ENCODE measurements at places on chromosomes 4 and X. TPM values are rescaled to one million over a fixed set of nuclear protein-coding genes. Genes with fewer than 3 reads are reported as not detected.

The MAGIX gene
- 5.3 TPM for total RNA-seq

The COX7B2 gene
- total RNA-seq: not detected

The TIGD4 gene
- 0.13 TPM for total RNA-seq

The ETDB gene
- total RNA-seq: not detected

DNA sequence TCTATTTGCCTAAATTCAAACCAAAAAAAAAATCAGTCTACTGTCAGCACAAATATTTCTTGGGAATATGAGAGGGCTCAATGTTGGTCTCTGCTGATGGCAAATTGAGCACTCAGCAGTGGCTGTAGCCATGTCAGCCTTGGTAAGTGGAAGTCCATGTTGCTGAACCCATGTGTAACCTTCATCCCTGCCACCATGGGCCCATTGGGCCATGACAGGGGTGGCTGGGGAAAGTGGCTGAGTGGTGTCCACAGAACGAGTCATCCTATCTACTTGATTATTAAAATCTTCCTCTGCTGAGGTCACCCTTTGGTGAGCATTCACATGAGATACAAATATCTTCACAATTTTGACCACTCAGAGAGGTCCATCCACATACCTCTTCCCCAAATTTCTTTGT, 56.8 kb upstream of the FAM9B start:
- DNase-seq: no peak

DNA sequence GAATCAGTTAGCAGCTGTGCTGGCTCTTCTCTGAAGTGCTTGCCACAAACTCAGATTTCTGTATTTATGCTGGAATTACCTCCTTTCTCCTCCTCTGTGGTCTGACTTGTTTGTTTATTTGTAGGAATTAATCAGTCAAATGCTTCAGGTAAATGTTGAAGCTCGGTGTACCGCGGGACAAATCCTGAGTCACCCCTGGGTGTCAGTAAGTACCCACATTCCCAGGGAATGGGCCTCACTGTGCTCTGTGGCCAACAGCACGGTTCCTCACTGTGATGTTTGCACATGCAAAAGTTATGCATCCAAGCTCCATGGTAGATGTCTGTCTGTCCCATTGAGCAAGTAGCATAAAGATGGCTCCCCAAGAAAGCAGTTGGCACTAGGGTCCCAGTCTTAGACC, 169.9 kb downstream of the DCLK2 start:
- no peak for DNase-seq

- DNase-seq: peak; percentile 89
These were observed at the start of gene MSN for GRCh38 chrX:65667503-65668376. Gene MSN (plus strand): TSS chrX:65667654. CDS start chrX:65667842, 188 bp downstream.

DNA sequence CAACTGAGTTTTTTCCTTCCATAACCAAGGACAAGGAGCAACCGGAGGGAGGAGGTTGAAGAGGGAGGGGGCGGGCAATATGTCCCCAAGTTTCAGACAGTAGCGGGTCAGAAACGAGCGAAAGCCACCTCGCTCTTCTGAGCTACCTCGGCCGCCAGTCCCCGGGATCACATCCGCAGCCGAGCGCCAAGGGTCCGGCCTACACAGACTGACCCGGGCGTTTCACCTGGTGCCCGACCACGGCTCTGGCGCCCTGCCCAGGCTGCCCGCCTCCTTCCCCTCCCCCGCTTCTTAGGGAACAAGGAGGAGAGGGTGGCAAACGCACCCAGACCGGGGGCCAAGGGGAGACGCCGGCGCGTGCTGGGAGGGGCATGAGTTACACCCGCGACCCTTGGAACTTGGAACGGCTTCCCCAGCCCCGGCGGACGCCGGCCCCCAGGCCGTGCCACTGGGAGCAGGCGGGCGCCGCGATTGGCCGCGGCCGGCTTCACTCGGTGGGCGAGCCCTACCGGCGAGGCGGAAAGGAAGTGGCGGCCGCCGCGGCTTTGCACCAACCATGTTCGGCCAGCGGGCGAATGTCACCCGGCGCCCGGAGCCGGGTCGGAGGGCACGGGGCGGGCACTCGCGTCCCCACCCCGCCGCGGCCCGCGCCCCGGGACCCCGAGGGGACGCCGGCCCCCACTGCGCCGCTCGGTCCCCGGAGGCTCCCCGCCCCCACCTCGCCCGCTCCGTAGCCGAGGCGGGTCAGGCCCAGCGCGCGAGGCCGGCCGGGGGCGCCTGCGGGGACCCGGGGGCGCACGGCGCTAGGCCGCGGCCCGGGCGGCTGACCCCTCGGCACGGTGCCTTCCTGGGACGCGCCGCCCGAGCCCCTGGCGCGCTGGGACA, 1.5 kb downstream of the IRF2 start:
- peak; percentile 92 for DNase-seq

- DNase-seq: no peak
These were observed 51.0 kb downstream of the GUCY1B1 start for GRCh38 chr4:155809835-155810234.

- no peak for DNase-seq
These were observed 1012.0 kb downstream of the RPA4 start for GRCh38 chrX:97895751-97896150.

- no peak for DNase-seq
These were observed 6.9 kb upstream of the CLOCK start for GRCh38 chr4:55553441-55554201.

GRCh38 chr4:138114434-138114833, 127.7 kb downstream of the SLC7A11 start:
- no peak for DNase-seq

DNA sequence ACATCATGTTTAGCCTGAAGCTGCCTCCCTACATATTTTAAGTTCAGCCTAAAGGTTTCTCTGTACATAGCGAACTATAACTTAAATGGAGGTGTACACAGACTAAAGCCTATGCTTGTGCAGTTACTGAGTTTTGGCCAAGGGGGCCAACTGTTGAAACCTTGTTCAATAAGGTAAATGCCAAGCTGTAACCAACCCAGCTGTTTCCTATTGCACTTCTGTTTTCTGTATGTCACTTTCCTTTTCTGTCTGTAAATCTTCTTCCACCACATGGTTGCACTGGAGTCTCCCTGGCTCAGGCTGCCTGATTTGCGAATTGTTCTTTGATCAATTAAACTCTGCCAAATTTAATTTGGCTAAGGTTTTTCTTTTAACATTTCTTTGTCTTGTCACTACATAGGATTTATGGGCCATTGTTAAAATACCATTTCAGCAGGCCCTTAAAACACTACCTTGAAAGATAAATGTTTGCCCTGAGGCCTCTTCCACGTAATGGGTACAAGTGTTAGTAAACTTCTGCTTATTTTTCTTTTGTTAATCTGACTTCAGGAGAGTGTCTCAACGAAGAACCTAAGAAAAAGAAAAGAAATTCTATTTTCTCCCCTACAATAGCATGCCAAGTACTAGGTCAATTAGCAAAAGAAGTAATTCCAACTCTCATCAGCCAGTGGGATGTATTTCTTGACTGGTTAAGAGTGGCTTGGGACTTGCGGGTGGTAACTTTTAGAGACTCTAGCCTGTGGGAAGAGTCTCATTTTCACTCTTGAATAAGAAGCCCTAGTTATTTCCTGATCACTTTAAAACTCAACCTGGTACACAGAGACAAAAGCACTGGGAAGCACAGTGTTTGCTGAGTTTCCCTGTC, 45.7 kb upstream of the PRSS12 start:
- DNase-seq: no peak
